ENCODE measurements at places on chromosomes 11 and 22.

DNA sequence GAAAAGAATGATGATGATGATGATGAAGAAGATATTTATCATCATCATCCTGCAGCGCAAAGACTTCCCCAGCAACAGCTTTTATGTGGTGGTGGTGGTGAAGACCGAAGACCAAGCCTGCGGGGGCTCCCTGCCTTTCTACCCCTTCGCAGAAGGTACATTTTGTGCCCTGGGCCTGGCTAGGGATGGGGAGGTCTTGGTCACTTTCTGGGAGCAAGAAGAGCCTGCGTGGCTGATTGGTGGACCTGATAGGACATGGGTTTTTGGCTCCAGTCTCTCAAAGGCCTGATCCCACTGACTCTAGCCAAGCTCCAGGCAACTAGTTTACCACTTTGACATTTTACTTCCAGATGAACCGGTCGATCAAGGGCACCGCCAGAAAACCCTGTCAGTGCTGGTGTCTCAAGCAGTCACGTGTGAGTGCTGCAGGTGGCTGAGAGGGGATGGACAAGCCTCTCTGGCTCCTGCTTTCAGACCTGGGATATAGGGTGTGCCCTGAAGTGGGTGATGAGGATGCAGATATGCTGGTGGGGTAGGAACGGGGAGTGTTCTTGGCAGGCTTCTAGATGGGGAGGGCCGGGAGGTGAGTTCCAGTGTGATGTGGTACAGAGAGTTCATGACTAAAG is 5.3 kb downstream of the SIDT2 start:
- no peaks in the 10 kb centered on the region for H3K27me3 ChIP-seq
- no peak overlapping the region for H3K4me3 ChIP-seq
- H3K36me3 ChIP-seq: peaks cover 74% of the 10 kb centered on the region
- H3K4me1 ChIP-seq: peaks cover 21% of the 10 kb centered on the region
- DNase-seq: no peak
- no peak overlapping the region for H3K27ac ChIP-seq

- no peak for DNase-seq
- H3K27ac ChIP-seq: no peak overlapping the region
- peaks cover 100% of the 10 kb centered on the region for H3K4me1 ChIP-seq
- H3K4me3 ChIP-seq: no peak overlapping the region
These were observed 43.7 kb downstream of the ZBTB16 start for GRCh38 chr11:114102993-114103896.

DNA sequence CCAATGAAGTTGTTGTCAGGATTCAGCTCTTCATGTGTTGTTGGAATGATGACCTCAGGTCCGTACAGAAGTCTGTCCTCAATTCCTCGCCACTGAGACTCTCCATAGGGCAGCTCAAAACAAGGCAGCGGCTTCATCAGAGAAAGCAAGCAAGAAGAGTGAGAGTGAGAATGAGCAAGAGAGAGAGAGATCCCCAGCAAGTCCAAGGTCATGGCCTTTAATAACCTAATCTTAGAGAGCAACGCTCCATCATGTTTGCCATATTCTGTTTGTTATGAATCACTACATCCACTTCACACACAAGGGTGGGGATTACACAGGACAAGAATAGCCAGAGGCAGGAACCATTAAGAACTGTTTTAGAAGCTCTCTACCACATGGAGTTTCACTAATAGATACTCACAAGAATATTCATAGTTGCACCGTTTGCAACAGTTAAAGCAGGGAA is 23.3 kb upstream of the MMP7 start:
- no peak for DNase-seq
- no peak overlapping the region for H3K27ac ChIP-seq
- H3K4me1 ChIP-seq: no peaks in the 10 kb centered on the region

DNA sequence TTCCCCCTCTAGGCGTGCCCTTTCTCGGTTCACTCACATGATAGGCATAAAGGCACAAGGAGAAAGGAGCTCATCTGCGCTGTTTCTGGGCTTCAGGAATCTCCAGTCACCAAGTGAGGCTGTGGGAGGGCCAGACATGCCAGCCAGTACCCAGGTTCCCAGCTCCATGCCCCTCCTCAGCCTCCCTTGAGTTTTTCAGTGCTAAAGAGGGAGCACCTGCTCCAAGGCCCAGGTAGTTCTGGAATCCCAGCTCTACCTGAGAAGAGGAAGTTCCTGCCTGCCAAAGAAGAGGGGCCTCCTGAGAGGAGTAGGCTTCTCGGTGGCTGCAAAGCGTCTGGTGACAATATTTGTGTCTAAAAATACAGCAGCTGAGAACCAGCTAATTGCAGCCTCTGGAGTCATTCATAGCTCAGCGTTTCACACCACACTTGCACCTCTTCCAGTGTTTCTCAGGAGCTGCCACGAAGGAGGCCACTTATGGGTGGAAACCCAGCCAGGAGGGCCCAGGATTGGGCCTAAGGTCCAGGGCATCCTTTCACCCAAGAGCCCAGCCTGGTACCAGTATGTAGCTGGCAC is 197.4 kb downstream of the TRIM29 start:
- peaks cover 4% of the 10 kb centered on the region for H3K4me1 ChIP-seq
- no peaks in the 10 kb centered on the region for H3K36me3 ChIP-seq
- H3K27me3 ChIP-seq: no peaks in the 10 kb centered on the region
- no peak overlapping the region for H3K27ac ChIP-seq
- H3K4me3 ChIP-seq: no peak overlapping the region

- DNase-seq: no peak
- no peaks in the 10 kb centered on the region for H3K36me3 ChIP-seq
These were observed 50.3 kb upstream of the THY1 start for GRCh38 chr11:119473226-119473625.

DNA sequence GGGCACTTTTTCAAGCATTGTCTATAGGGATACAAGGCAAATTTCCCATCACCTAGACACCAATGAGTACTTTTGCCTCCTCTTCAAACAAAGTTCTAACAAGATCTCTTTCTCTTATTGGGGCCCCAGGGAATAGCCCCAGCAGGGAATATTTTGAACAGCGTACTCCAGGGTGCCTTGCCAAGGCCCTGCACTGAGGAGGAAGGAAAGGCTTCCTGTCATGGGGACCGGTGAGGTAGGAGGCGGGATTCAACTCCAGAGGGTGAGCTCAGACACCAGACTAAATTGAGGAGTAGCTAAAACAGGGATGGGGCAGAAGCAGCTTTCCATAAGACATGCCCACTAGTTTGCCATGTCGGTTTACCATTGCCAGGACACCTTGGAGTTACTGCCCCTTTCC is 28.0 kb upstream of the OR56B4 start:
- no peaks in the 10 kb centered on the region for H3K36me3 ChIP-seq
- no peak overlapping the region for H3K4me3 ChIP-seq
- no peaks in the 10 kb centered on the region for H3K27me3 ChIP-seq
- no peaks in the 10 kb centered on the region for H3K4me1 ChIP-seq

DNA sequence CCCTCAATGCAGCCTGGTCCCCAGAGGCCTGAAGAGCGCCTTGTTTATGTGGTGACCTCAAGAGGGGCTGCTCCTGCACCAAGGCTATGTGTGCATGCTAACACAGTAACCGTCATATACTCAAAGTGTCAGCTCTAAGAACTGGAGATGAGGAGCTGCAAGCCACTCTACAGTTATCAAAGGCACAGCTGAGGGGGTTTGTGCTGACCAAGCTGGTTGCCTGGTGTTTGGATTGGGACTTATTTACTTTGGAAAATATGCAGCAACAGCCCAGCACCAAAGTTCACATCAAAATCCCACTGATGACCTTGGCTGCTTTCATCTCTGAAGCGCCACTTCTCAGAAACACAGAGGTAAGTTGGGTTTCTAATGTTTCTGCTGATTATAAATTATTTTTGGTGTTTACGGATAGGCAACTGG is at the start of gene SERPIND1:
SERPIND1 (plus strand) TSS at position 321 of the 420 bp plus-strand sequence. CDS start 5,200 bp downstream, outside the sequence.
- DNase-seq: no peak
- H3K36me3 ChIP-seq: peaks cover 23% of the 10 kb centered on the region
- no peak within 1 kb of the TSS for H3K27ac ChIP-seq

DNA sequence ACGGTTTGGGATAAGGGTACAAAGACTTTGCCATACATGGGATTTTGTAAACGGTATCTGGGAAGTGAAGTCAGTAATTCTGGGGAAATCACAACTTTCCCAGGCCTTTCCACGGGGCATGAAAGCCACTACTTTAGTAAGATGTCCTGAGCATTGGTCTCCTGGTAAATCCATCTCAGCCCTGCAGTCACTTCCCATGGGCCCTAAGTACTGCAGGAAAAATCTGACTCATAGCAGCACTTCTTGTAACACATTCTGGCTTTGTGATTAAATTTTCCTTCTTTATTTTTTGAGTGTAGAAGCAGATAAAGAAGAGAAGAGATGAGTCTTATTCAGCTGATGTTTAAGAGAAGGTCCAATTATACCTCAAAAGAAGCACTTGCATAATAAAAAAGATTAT is 67.6 kb downstream of the BLID start:
- DNase-seq: no peak
- H3K36me3 ChIP-seq: no peaks in the 10 kb centered on the region
- no peaks in the 10 kb centered on the region for H3K27me3 ChIP-seq
- no peak overlapping the region for H3K27ac ChIP-seq

DNA sequence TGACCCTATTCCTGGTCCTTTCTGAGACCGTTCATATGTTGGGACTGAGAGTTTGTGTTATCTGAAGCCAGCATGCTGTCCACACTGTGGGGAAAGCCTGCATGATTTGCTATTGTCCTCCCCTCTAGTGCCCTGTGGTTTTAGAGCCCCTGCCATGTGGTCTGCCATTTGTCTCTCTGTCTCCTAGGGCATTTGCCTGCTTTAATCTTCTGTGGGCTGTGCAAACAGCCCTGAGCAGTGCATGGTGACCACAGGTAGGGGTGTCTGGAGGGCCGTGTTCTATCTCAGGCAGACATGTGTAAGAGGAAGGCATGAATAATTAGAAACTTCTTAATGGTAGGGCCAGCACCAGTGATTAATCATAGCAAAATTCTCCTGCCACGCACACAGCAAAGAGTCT is 23.0 kb downstream of the AMPD3 start:
- no peak overlapping the region for H3K4me3 ChIP-seq
- H3K27ac ChIP-seq: no peak overlapping the region
- no peaks in the 10 kb centered on the region for H3K27me3 ChIP-seq
- no peaks in the 10 kb centered on the region for H3K4me1 ChIP-seq
- no peak for DNase-seq

All from esophagus muscularis mucosa (tissue), 4 donors.